Renal cortex interstitium (tissue), 15 donors: ENCODE measurements at places on chromosomes 7 and 10.

- no peak for DNase-seq
Observed at GRCh38 chr7:98058186-98058585, 48.5 kb upstream of the LMTK2 start.

DNA sequence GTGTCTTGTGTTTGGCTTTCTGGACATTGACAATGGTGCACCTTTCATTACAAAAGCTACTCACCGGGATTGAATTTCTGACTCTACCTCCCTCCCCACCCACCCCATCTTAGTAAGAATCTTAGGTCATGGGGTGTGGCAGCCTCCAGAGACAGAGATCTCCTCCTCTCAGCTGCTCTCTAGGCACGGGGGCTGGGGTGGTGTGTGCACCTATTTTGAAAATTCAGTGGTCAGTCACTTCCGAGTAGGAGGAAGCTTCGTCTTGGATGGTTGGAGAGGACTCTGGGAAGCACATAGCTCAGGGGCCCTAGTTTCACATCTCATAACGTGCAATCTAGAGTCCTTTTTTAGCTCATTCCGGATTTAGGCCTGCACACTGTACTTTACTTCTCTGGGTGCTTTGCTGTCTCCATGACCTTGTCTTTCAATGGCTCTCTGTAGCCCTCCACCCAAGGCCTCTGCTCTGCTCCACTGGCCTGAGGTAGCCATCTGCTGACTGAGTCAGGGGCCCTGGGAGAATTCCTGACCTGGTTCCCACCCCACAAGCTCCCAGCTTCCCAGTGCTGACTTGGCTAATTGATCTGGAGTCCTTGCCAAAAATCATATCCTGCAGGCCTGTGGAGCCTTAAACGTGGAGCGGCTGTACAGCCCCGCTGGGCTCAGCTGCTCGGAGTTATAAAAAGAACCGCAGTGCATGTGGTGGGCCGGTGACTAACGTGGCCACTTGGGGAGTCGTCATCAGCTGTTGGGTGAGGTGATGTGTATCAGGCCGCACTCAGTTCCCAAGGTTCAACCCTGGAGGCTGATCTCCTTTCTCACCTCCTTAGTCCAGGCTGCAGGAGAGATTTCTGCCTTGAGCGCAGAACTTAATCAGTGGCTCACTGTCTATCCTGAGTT, 19.3 kb upstream of the ADAMTS14 start:
- DNase-seq: no peak

GRCh38 chr10:127894146-127894545, 1.4 kb upstream of the CLRN3 start:
- DNase-seq: no peak

DNA sequence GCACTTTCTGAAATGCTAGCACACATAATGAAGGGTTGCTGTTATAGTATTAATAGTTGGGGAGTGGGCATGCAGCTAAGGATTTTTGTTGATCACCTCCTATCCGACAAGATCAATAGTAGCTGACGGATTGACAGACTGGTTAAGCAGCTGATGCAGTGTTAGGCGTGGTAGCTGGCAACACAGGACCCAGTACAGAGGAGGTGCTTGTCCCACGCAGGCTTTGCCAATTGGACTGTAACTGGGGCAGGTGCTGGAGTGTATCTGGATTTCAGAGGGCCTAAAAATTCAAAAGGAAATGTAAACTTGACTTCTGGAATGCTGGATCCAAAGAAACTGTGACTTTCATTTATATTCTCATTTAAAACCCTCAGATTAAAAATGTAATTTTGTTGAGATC, 340.9 kb downstream of the SORCS3 start:
- no peak for DNase-seq

DNA sequence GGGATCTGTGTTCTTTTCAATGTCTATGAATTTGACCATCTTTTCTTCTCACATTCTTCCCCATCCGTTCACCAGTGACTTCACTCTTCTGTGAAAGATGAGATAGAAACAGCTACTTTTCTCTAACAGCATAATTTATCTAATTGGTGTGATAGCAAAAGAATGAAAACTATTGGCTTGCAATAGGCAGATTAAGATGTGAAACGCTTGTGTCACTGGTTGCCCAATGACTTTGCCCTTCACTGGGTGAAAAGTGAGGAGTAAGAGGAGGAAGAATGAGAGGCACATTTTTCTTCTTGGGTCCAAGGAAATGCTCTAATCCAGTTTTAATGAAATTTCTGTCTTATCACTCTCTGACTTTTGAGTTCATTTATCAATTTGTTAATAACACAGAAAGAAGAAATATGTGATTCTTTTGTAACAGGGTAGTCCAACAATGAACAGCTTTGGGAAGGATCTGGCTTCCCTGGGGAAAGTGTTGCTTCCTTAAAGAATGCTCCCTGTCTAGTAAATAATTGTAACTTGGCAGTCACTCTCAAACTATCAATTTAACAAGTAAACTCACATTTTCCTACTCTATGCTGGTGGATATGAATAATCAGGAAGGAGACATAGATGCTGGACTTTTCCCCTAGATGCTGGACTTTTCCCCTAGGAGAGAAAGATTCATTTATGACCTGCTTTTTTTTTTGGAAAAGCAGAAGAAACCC, 35.1 kb downstream of the BET1 start:
- no peak for DNase-seq

- DNase-seq: no peak
Observed at GRCh38 chr10:109945473-109946177, 22.3 kb upstream of the XPNPEP1 start.

GRCh38 chr10:78215645-78216044, 182.0 kb downstream of the RPS24 start:
- no peak for DNase-seq

GRCh38 chr10:1180836-1181235, 124.7 kb downstream of the WDR37 start:
- no peak for DNase-seq

DNA sequence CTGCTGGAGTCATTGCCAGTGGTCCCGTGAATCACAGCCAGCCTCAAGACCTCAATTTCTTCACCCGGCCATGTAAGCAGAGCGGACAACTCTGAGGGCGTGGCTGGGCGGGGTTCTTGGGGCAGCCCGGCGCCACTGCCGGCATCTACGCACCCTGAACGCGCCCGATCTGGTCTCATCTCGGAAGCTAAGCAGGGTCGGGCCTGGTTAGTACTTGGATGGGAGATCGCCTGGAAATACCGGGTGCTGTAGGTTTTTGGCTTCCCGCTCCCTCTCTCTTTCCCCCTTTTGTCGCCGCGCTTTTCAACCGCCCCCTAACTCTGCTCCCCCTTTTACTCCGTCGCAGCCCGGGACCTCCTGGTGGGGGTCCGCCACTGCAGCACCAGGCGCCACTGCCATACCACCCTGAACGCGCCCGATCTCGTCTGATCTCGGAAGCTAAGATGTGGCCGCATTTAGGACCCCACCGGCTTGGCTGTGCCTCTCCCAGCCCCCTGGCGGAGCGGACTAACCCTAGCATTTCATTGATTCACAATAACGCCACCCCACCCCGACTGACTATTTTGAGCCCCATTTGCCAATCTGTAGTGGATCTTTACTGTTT, 25.3 kb downstream of the GARIN1A start:
- no peak for DNase-seq

DNA sequence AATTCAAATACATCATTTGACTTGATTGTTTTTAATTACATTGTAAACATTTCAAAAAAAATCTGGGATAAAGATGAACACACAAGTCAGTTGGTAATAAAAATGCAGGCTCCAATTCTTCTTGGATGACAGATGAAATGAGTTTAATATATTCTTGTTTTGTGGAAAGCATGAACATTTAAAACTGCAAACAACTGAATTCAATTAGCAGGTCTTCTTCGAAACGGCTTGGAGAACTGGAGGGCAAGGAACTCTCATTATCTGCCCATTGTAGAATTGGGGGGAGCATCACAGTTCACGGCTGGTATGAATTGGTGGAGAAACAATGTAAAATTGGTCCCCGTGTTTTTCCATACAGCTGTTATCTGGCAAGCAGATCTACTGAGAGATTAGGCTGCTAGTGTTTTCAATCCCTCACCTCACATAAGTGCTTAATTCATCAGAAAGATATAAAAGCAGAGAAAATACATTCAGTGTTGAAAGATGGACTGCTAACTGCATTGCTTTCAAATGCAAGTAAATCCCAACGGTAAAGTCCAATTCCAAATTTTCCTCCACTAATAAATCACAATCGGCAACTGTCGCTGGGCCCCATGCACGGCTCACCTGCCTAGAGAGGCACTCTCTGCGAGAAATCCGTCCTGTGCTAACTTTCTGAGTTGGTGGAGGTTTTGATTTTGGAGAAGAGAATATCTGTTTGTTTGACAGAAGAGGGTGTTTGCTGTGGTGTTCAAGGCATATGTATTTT, 199.5 kb downstream of the ZNF438 start:
- DNase-seq: no peak

GRCh38 chr10:34406463-34407323, 408.4 kb downstream of the PARD3 start:
- no peak for DNase-seq

DNA sequence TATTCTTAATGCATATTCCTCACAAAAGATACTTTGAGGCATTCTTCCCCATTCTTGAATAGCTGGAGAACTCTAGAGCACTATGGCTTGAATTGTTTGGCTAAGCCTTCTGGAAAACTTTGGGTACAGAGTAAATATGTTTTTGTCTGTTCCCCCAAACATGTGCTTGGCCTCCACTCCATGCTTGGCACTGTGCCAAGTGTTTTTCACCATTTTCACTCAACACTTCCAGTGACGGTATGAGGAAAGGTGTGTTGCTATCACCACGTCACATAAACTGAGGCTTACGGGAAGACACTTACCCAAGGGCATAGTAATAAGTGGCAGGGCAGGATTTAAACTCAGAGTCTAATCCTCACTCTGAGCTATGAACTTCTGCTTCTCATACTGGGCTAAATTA, 318.2 kb downstream of the WDR11 start:
- DNase-seq: no peak

GRCh38 chr7:132871419-132871818, 210.5 kb downstream of the CHCHD3 start:
- DNase-seq: no peak

DNA sequence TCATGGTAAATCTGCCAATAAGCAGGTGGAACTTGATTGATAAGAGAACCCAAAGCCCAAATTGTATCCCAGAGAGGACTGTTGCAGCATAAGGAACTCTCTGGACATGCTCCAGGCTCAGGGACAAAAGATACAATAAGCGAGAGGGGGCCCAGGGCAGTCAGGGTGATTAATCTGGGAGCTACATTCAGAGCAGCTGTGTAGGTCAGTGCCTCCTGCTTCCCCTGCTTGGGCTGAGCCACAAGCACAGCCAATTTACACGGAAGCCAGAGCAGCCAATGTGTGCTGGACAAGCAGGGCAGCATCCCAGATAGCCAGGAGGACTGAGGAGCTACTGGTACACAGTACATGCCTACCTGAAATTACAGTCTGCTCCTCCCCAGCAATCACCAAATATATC, 24.2 kb downstream of the MYPN start:
- no peak for DNase-seq

GRCh38 chr10:5960070-5960972, 17.0 kb downstream of the IL15RA start:
- no peak for DNase-seq

GRCh38 chr7:84949067-84949466, 237.8 kb downstream of the SEMA3D start:
- DNase-seq: no peak

DNA sequence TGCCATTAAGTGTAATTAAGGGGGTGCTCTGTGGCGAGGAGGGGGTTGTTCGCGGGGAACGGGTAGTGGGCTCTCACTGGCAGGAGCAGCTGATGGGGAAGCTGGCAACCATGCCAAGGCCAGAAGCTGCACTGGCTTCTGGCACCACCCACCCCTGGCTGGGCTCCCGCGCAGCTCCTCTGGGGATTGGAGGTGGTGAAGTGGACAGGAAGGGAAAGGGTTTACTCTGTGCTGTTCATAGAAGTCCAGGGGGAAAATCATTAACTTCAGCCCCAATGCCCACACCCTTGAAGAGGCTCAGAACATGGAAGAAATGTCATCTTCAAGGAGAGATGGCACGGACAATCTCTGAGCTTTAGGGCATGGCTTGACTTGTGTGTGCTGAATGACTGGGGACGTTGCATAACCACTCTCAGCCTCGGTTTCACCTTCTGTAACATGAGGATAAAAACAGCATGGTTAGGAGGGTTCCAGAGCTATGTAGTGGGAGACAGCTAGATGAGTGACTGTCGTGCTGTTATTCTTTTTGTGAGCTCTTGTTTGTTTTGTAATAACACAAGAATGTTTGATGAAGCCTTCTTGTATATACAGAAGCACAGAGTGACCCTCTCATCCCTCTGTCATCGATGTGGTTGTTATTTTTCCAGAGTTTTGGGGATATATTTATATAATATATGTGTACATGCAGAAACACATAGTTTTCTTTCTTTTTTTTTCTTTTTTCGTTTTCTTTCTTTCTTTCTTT, 29.9 kb downstream of the KAZALD1 start:
- DNase-seq: no peak

DNA sequence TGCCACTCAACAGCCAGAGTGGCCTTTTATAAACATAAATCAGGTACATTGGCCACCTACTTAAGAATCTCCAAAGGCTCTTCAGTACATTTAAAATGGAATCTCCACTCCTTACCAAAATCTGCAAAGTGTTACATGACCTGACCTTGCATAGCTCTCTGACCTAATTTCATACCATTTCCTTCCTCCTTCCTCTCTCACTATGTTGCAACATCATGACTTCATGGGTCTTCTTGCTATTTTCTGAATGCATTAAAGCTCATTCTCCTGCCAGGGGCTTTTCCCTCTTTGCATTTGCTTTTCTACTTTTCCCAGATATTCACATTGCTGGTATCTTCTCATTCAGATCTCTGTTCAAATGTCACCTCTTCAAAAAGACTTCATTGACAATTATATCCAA, 22.1 kb upstream of the PPP1R17 start:
- DNase-seq: no peak

DNA sequence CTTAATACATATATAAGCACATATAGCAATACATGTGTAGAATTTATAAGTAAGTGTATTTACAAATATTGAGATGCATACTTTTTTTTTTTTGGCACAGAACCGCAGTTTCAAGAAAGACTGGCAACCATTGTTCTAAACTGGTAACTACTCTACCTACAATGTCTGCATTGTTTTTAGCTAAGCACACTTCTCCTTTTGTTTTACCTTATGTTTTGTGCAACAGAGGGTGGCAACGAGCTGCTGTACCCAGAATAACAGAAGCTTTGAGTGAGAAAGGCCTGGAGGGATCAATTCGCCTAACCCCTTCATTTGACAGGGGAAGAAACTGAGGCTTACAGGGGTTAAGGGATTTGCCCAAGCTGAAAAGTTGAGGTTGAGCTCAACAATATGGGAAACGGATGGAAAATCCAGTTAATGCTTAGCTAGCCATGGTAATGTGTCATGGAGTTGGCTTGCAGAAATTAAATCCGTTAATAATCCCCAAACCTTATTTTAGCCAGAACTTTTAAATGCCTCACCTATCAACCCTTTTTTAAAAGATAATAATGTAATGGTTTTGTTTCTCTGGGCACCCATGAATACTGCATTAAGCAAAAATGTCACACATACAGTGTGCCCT, 25.5 kb downstream of the FZD1 start:
- no peak for DNase-seq

GRCh38 chr7:157228864-157229422, 90.2 kb downstream of the UBE3C start:
- DNase-seq: no peak

- no peak for DNase-seq
Observed at GRCh38 chr10:92993699-92994272, 66.8 kb upstream of the CYP26C1 start.
